ENCODE measurements at places on chromosomes 11 and 22.

DNA sequence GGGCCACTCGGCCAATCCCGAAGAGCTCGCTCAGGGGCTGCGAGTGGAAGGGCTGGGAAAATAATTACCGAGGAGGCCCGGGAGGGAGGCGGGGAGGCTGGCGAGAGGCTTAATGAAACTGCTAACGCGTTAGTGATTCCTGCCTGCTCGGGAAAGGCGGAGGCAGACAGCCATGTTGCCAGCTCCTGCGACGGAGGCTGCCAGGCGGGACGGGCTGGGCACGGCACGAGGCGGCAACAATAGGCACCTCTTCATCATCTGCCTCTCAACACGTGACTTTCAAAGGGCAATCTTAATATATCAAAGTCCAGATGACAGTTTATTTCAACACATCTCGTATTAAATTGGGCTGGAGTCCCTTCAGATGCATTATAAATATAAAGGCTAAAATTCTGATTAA is 68.0 kb upstream of the TCF20 start:
- no peak for DNase-seq

GRCh38 chr11:128907585-128907984 is 16.4 kb downstream of the KCNJ5 start:
- no peak for DNase-seq

DNA sequence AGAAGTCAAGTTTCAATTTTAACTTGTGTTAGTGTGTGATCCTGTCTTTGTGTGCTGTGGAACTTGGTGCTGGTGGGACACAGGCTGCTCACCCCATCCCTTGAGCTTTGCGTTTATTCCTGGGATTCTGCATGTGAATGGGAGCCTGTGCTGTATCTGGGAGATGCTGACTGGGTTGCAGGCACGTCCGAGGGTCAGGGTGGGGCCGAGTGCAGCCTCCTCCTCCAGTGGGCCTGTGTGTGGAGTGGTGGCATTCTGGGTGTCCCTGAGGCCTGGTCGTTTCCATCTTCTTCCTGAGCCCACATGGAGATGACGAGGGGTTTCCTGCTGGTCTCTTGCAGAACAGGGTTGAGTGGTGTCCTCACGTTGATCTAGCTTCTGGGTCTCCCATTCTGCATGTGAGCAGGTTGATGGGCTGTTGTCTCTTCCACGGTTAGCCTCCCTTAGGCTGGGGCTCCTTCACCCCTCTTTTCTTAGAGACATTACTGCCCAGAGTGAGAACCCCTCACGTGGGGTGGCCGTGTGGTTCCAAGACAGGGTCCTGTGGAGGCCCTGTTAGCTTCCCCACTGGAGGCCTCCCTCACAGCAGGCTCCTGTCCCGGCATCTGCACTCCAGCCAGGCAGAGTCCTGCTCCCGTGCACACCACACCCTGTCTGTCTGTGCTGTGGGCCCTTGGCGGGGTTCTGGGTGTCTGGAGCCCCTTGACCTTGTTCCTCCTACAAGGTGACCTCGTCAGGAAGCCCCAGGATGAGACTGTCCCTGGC is 4.9 kb downstream of the PTDSS2 start:
- DNase-seq = no peak

DNA sequence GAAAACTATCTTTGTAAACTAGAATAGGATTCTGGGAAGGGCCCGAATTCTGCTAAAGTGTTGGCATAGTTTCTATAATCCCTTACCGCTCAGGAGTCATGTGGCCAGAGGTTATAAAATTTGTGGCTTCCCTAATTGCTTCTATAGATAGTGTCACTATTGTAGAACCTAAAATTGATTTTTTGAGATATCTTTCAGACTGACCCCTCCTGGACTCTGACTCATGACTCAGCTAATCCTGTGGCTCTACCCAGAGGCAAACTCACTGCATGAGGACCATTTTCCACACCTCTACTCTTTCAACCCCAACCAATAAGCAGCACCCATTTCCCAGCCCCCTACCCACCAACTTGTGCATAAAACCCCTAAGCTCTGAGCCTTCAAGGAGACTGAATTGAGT is 61.8 kb upstream of the PRSS23 start:
- no peak for DNase-seq

GRCh38 chr22:23783265-23784150 is 3.3 kb upstream of the SMARCB1 start:
- no peak for DNase-seq

GRCh38 chr11:94738746-94739145 is 29.4 kb upstream of the AMOTL1 start:
- no peak for DNase-seq

DNA sequence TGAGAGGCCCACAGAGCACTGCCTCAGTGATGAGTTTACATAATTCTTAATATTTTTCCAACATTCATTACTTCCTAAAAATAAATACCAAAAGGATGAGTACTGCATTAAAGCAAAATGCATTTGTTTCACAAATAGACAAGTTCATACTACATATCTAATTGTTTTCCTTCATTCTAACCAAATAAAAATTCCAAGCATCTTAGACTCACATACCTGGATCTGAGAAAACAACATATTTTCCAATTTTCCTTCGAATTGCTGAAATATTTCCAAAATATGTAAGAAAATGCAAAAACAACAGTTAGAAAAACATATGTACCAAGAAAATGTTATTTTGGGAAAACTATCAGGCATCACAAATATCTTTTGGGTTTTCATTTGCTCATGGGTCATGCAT is 127.9 kb upstream of the CEP126 start:
- no peak for DNase-seq

DNA sequence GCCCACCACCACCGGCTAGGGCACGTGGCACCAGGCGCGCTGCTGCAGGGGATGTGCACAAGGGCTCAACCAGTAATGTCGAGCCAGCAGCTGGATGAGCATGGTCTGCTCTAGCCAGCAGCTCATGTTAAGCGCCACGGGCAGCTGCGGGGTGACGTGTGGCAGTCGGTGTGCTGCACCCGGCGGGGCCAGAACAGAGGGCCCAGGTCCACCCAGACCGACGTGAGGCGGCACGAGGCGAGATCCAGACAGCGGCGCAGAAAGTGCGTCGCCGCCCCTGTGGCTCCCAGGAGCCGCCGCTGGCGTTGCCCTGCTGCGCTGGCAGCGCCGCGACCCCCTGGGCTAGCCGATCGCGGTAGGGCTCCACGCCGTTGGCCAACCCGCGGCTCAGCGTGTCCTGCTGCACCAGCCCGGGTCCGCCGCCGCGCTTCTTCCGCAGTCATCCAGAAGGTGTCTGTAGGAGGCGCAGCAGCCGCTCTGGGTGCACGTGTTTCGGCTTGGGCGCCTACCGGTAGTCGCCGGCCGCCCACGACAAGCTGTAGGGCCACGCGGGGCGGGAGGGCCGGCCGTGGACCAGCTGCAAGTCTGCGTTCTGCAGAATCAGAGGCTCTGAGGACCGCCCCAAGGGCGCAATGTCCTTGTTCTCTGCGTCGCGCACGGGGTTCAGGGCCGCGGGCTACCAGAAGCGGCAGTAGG is 4.6 kb upstream of the GALR3 start:
- peak; percentile 57 for DNase-seq

DNA sequence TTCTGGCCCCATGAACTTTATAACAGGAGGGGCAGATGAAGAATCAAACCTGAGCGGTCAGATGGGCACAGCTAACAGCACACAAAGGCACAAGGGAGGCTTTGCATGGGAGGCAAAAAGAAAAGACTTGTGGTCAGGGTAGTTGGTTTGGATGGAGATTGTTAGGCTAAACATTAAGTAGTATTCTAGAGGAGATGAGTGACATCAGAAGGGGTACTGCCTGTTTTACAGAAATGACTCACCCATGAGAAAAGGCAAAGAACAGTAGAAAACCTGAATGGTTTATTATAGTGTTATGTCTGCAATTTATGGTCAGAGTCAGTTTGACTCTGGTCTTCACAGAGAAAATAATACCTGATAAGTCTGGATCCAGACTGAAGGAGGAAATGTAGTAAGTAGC is 129.8 kb upstream of the KIRREL3 start:
- DNase-seq = no peak

DNA sequence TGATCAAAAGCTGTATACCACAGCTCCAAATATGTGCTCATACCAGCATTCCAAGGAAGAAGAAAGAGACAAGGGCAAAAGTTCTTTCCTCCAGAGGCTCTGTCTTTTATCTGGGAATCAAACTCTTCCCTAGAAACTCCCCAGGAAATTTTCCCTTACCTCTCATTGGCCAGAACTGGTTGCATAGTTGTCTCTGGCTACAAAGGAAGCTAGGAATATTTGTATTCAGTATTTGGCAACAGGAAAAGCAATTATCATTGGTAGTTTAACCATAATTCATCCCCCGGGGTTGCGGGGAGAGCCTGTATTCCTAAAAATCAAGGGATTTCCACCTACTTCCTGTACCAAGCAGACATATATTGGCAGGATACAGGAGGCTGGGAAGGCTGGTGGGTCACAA is 10.5 kb upstream of the ZFTA start:
- no peak for DNase-seq

DNA sequence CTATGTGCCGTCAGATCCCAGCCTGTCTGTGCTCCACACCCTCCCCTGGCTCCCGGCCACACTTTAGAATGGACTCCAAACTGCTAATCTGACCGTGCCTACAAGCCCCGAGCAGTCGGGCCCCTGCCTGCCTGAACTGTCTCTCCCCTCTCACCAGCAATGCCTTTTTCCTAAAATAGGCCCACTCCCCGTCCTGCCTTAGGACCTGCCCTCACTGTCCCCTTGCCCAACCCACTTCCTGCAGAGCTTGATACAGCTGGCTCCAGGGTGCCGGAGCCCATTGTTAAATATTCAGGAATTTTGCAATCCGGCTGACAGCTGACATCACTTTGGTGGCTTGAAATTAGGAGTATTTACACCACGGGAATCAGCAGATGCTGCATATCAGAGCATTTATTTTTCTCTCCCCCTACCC is 21.4 kb downstream of the MN1 start:
- DNase-seq = no peak

DNA sequence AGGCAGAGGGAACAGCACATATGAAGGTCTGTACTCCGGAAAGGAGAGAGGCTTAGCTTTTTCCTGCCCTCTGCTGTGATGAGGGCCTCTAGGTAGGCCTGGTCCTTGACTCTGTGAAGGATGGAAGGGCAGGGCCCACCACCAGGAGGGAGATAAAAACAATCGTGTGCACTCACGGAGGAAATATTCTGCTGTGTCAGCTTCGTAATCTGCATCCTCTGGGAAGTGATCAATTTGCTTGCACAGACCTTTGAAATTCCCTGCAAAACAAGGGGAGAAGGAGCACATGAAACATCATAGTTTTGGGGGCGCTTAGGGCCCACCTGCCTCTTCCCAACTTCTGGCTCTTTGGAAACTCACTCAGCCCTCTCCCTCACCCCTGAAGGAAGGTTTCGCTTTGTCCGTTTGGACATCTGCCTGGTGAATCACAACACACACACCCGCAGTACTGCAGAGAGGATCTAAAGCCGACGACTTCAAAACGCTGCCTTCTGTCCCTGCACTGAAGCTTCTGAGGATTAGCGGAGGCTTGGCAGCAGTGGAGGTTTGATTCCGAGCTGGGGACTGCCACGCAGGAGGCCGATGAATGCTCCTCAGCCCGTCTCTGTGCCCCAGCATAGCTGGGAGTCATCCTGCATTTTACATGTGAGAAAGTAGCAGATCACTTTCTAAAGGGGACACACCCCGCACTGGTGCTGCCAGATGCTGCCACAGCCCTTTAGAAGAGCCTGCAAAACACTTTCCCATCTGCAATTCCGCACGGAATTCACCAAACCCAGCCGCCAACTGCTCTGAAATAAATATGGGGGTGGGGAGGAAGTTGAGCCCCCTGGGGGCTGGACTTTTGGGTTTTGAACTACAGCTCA is 58.6 kb upstream of the EIF3D start:
- no peak for DNase-seq

- no peak for DNase-seq
These were observed 132.9 kb upstream of the ZBED5 start for GRCh38 chr11:10990637-10991193.

GRCh38 chr11:128187377-128187776 is 400.0 kb downstream of the ETS1 start:
- DNase-seq = no peak

GRCh38 chr11:109329716-109330115 is 92.3 kb upstream of the C11orf87 start:
- DNase-seq = no peak

DNA sequence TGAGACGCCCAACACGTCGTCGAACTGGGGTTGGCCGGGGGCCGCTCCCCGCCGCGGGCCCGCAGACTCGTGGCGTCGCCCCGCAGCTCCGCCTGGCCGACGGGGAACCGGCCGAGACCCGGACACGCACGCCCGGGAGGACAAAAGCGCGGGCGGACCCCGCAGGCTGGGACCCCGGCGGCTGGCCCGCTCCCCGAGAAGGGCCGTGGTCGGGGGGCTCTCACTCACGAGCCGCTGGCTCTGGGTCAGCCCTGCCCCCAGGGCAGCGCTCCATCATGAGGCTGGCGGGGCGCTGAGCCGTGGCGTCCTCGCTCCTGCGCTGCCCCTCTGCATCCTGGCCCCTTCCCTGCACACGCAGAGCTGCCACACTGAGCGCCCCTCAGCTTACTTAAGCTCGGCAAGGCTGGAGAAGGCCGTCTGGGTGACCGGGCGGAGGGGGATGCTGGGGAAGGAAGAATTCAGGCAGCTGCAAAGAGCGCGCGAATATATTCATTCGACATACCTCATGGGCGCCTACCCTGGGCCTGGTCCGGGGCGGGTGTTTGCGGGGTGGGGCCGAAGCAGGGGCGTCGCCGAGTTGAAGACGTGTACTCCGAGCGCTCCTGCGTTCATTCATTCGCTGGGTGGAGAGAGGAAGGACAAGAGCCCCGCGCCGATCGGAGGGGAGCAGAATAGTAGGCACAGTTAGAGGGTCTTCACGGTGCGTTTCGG is 579 bp upstream of the CYB5R2 start:
- DNase-seq = no peak

DNA sequence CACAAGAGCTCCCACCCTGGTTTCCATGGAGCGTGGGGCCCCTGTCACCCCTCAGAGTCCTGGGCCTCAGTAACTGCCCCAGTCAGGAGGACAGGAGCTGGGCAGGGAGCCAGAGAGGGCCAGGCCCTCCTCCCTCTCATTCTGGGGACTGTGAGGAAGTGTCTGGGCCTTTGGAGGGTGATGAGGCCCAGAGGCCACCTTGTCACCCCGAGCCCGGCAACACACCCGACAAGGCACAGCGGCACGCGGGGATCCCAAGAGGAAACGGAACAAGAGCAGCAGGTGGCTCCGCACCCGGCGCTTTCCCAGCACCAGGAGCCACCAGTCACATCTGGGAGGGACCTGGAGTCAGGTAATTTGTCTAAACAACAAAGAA is 72.1 kb downstream of the CELSR1 start:
- DNase-seq = no peak
